Activated CD8-positive, alpha-beta T cell treated with anti-CD3 and anti-CD28 coated beads for 36 hours (primary cell): ENCODE measurements at places on chromosomes 1 and 21.

- DNase-seq, result no peak
Observed at GRCh38 chr1:7225711-7226505, 440.7 kb downstream of the CAMTA1 start.

GRCh38 chr1:117803318-117803717 is 126.1 kb downstream of the GDAP2 start:
- DNase-seq, result no peak

DNA sequence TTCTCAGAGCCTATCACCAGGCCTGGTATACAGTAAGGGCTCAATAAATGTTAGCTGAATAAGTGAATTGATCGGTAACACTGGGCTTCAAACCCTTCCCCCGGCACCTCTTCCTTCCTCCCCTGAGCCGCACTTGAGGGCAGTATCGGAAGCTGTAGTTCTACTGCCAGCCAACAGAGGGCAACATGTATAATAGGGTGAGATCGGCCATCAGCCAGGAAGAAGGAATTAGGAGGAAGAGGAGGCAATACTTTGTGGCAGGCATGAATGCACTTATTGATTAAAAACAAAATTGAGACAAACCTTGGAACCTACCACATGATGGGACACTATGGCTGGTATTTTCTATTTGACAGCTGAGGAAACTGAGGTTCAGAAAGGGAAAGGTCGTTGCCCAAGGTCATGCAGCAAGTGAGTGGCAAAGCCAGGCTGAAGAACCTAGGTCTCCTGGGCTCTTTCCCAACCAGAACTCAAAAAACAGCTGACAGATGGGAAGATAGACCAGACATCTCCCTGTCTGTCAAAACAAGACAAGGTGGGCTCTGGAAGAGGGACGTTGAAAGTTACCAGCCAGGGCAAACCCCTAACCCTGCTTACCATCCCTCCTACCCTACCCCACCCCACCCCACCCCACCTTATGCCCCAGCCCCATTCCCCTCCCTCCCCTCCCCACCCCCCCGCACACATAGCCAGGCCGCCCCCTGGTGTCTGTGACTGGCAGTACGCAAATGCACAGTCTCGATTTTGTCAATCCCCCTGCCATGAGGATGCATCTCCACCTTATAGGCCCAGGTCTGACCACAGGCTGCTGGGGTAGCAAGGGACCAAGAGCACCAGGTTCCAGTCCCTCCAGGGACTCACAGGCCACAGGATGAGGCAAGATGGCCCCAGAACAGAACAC is 107.3 kb upstream of the RUNX3 start:
- peak; percentile 72 for DNase-seq

DNA sequence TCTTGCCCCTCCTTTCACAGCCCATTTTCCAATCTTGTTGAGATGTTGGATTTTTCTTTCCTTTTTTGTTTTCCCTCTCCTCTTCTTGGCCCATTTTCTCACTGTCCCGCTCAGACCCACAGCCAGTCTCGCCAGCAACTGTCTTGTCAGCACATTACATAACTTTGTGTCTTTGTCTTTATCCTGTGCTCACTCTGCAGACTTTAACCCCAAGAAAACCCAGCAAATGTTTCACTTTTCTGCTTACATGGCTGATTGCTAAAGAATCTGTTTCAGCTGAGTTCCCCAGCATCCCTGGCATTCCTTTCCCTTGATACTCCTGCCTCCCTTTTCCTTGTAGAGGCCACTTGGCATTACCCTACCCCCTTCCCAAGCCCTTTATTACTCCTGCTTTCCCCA is 74.6 kb downstream of the ZNF648 start:
- DNase-seq, result no peak

DNA sequence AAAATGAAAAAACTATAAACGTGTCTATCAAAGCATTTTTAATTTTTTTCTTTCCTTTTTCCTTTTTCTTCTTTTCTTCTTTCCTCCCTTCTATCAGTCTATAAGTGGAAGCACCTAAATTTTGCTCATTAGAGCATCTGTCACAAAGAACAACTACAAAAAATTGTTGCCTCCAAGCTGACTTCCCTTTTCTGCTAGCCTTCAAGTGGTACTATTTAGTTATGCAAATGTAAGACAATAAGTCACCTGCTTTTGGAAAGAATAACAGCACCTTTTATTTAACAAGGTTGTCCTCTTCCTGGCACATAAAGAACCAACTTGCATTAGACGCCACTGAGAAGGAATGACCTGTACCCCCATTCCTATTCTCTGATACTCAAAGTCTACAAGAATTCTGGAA is 45.0 kb upstream of the C1orf53 start:
- DNase-seq, result no peak

DNA sequence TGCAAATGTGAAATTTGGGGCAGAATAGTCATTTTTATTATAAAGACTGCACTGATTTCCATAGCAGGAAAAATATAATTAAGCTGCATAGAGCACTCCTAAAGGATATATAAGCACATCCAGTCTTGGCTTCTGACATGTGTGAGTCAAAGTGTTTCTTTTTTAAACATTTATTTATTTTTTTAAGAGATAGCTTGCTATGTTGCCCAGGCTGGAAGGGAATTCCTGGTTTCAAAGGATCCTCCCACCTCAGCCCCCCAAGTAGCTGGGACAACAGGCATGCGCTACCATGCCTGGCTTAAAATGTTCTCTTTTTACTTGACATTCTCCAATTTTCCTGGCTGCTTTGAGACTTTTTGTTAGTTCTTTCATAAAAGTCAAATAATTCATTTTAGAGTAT is 126.1 kb downstream of the HMCN1 start:
- no peak for DNase-seq

DNA sequence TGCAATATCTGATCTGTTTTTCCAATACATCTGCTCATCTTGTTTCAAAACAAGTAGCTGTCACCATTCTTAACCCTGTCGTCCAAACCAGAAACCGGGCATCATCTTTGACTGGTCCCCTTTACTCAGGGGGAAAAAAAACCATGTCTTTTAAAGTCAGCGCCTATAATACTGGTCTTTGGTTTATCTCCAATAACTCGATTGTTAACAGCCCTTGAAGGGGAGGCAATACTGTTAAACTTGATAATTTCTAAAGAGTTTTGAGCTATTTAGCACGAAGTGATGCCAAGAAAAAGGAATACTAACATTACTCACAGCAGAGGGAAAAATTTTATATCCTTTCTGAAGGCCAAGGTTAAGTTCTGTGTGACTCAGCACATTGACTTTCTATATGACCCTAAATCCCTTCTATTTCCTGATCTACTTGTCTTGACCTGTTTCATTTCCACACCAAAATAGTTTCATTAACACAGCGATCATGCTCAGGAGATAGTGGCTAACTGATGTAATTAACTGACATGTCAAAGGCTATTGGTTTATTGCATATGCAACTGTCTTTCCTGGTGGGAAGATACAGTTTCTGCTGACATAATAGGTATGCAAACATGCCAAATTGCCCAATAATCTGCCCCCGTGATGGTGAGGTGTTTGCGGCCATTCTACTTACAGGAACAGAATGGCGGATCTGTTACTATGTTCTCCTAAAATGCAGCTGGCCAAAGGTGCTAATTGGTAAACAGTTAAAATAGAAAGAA is 59.1 kb downstream of the NFIA start:
- no peak for DNase-seq

- no peak for DNase-seq
Observed at GRCh38 chr1:31670593-31670964, 25.9 kb upstream of the PEF1 start.

GRCh38 chr1:10338047-10338446 is 60.8 kb upstream of the PGD start:
- peak; percentile 70 for DNase-seq

- DNase-seq, result no peak
Observed at GRCh38 chr21:30567617-30568016, 6.5 kb upstream of the KRTAP19-7 start.

GRCh38 chr1:110897681-110898080 is 24.7 kb downstream of the CD53 start:
- DNase-seq, result no peak

DNA sequence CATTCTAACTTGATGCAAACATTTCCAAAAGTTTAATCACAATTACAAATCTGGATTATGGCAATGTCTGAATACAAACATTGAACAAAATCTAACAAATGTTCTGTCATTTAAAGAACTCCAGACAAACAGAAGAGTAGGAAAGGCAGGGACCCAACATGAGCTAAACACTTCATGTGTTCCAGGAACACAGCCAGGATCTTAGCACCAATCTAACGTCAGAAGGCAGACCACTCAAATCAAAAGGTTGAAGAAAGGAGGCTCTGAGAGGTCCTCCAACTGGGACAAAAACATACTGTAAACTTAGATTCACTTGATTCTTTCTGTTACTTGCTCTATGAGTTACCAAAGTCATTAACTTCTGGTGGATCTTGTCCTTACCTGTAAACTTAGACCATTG is 374.0 kb downstream of the NEGR1 start:
- no peak for DNase-seq

GRCh38 chr1:180185971-180186645 is 31.4 kb downstream of the QSOX1 start:
- DNase-seq, result no peak

DNA sequence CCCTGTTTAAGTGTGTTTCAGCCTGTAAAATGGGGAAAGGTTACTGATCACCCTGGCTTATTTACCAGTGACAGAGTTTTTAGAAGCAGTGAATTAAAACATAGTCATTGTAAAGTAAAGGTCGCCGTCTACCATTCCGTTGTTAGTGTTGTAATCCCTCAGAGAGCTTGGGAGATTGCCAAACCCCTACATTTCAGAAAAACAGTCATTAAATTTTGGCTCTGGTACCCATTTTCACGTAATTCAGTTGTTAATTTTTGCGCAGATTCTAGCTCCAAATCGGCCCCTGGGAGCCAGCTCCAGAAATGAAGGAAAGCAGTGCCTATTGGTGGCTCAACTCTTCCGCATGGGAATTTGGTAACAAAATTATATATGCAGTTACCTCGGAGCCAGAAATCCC is 127.7 kb upstream of the AJAP1 start:
- DNase-seq, result no peak

DNA sequence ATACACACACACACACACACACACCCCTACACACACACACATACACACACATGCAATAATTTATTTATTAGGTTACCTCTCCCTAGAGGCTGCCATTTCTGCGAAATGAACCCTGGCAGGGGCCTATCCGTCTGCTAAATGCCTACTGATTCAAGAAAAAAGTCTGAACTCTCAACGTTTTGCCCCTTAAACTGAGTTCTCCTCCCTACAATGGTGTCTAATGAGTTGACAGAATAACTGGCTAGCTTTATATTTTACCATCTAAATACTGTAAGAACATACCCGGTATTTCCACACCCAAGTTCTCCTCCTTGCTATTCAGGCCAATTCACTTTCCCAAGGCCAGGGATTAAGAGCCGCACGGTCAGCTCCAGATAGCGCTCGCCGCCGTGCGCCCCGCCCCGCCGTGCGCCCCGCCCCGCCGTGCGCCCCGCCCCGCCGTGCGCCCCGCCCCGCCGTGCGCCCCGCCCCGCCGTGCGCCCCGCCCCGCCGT is 339 bp upstream of the RNPC3 start:
- DNase-seq, result peak; percentile 3

DNA sequence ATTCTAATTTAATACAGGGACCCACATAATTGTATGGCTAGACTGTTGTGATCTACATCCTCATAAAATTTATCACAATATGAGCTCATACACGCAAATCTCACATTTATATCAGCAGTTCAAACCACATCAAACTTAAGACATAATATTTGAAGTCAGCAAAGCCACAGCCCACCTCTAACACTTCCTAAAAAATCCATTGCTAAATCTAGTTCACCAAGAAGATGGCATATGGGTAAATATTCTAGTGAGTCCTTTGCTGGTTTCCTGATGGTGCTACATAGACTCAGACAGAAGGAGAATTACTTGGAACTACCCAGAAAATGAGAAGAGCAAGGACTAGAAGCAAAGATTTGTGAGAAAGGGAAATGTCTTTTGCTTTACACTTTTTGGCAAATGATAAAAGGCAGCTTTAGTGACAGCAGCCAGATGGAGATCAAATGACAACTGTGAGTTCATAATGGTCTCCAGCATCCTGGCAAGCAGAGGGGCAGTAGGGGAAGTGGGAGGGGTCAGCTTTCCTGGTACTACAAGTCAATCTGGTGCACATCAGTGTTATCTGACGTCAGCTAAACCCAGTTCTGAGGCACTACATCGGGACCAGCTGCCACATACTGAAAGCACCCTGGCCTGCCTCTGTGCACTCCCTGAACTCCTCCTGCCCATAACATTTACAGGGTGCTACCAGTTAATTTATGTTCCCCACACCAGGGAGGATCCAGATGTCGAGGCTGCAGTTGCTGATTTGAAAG is 10.6 kb upstream of the GADD45A start:
- peak; percentile 80 for DNase-seq

- no peak for DNase-seq
Observed at GRCh38 chr1:23957096-23957495, 2.5 kb upstream of the PNRC2 start.

- DNase-seq, result no peak
Observed at GRCh38 chr1:117146575-117147340, 25.2 kb upstream of the TRIM45 start.

DNA sequence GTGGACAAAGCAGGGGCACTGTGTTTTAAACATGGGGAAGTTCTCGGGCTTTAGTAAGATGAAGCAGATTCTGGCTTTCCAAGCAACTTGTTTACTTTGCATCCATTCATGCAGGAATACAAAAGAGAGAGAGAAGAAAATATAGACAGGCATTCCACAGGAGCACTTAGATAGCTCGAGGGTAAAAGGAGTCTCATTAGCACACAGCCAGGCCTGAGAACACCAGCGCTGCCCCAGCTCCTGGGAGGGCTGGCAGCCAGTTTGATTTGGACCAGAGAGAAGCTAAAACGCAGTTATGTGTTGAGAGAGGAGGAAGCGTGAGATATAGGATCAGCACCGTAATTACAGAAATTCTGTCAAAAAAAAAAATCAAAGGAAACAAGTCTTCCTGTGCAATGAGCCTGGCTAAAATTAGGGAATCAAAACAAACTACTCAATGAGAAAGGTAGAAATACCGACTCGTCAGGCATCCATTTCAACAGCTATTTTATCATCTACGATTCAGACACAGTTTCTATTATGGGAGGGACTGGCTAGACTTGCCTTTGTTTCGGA is 68.2 kb downstream of the CLSTN1 start:
- DNase-seq, result no peak

DNA sequence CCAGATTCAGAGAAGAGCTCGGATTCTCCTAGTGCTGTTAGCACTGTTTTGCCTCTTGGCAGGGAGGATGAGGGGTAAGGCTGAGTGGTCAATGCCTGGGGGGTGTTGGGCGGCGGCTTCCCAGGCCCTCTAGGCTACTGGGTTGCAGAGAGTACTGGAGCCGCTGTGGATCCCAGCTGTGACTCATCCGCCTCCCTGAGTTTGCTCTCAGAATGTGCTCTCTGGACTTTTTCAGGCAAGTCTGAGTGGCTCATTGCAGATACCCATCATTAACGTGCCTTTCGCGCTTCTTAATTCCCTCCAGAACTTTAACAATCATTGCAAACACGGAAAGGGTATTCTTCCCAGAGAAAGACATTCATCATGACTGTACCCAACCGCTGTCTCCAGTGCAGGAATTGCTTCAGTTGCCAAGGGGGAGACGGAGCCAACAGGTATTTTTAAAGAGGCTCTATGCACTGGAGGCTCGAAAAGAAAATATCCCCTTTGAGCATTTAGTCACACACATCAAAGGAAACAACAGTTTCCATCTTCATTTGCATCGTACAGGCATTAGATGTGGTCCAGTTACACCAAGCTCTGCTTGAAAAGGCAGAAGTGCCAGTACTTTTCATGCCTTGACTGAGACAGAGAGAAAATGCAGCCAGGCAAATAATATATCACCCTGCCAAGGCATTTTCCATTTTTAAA is 14.4 kb upstream of the CAMTA1 start:
- no peak for DNase-seq
